ENCODE measurements at places on chromosomes 2 and 18.

GRCh38 chr2:180882959-180883358 is 97.4 kb upstream of the UBE2E3 start:
- DNase-seq, result no peak

- DNase-seq, result no peak
These were observed 109.8 kb downstream of the DSEL start for GRCh38 chr18:67406714-67407113.

DNA sequence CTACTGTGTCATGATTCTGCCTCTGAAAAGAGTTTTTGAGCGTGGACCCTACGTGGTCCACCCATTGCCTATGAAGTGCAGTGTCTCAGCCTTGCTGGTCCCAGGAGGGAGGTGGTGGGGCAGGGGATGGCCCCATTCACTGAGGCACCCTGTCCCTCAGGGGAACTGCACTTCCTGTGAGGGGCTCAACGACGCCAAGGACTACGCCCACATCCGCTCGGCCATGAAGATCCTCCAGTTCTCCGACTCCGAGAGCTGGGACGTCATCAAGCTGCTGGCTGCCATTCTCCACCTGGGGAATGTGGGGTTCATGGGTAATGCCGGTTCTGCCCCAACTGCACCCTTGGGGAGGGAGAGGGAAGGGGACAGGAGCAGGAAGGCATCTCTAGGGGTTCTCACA is 42.5 kb downstream of the MYO7B start:
- no peak for DNase-seq

- no peak for DNase-seq
These were observed 1.3 kb downstream of the ADCYAP1 start for GRCh38 chr18:905948-906415.

GRCh38 chr2:139438478-139438877 is 658.3 kb upstream of the NXPH2 start:
- no peak for DNase-seq

DNA sequence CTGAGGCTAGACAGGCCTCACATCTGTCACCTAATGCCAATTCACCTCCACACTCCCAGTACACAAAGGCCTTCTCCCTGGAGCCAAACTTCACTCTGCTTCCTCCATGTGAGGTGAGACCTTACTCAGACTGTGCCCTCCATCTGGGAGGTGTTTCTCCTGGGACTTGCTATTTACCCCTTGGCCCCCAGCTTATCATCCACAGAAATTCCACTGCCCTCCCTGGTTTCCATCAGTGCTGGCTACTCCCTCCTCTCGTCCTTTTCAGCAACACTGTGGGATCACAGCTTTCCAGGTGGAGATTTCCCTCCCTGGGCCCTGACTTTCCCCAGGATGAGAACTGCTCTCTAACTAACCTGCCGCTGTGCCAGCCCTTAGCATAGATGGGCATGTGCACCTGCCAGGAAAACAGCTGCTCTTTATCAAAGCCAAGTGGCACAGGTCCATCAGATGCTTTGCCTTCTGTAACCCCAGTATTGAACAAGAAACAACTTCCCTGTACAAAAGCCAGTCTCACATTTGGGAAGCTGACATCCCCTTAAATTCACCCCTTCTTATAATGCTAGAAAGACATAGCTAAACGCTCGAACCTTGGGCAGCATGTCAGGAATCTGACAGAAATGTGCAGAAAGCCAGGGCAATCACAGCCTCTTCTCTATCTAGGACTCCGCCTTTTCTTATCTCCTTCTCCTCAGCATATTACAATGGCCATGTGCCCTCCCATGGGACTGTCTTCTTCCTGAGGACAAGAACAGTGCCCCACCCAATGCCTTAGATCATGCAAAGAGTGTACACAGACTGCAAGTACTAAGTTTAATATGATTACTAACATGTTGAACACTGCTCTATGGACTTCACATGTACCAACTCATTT is 535.5 kb upstream of the ID2 start:
- no peak for DNase-seq

DNA sequence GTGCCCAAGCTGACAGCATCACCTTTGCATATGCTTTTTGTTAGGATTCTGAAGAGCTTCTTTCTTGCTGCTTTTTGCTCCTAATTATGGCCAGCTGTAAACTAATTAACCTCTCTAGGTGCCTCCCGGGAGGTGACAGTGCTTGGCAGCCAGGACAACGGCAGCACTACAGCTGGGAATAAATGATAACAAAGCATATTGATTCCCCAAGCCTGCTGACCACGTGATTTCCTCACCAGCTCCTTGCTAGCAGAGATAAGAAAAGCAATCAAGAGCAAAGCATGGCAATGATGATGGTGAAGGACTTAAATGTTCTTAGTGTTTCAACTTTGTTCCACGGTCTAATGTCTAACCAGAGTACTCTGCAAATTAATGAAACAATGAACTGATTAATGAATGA is 1074.4 kb upstream of the GYPC start:
- DNase-seq, result no peak

DNA sequence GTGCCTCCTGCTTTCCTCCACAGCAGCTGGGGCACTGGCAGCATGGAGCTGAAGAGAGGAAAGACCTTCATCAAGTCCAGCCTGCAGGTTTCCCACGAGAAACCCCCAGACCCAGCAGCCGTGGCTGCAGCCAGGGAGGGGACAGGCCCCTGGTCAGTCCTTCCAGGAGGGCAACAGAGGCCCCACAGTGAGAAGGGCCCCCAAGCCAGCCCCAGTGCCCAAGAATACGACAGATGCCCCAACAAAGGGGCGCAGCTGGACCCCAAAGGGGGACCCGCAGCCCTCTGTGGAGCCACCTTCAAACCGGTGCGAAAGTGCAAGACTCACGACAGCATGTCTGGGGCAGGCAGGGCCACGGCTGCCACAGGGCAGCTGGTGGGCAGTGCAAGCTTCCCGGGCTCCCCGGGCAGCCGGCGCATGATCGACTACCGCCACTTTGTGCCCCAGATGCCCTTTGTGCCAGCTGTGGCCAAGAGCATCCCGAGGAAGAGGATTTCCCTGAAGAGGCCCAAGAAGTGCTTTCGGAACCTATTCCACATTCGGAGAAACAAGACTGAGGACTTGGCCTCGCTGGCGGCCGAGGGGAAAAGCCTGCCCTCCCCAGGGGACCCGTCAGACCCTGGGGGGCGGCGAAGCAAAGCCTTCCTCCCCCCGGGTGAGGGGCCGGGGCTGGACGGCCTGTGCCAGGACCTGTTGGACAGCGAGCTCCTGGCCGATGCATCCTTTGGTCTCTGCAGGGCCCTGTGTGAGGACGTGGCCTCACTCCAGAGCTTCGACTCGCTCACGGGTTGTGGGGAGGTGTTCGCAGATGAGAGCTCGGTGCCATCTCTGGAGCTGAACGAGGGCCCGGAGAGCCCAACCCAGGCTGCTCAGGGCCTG is 6.9 kb downstream of the AMER3 start:
- no peak for DNase-seq

- no peak for DNase-seq
These were observed 188.1 kb downstream of the ZEB2 start for GRCh38 chr2:144331674-144332355.

DNA sequence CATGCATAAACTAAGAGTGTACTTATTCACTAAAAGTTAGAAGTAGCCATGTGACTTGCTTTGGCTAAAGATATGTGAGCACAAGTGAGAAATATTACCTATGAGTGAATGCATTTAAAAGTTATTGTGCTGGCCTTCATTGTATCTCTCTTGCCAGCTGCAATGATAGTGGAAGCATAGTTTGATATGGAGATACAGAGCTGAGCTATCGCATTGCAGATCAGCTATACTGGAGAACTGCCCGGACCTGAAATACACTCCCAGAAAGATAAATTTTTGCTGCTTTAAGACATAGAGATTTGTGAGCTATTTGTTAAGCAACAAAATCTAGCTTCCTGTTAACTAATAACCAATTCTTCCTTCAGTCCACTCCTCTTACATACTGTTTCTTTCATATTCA is 571.1 kb downstream of the CPS1 start:
- DNase-seq, result no peak

GRCh38 chr2:151379169-151379568 is 21.8 kb downstream of the TNFAIP6 start:
- DNase-seq, result no peak

- DNase-seq, result no peak
These were observed 167.3 kb downstream of the MREG start for GRCh38 chr2:215845839-215846586.

GRCh38 chr18:77077941-77078689 is 54.5 kb downstream of the MBP start:
- DNase-seq, result no peak

DNA sequence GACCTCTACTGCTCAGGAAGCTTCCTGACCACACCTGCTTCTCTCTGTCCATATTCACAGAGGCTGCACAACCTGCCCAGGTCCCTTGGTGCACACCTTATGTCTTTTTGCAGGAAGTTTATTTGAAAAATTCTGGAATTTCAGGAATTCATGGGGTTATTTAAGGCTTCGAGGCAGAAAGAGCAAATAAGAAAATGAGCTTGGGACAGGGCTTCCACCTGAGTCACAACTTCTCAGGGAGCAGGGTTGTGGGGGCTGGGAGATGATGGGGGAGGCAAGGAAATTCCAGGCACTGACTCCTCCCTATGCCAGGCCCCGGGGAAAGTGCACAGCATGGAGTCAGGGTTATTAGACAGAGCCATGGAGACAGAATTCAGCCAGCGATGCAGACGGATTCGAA is 57.7 kb downstream of the INHBB start:
- no peak for DNase-seq

GRCh38 chr2:62586981-62587380 is 81.0 kb upstream of the TMEM17 start:
- DNase-seq, result no peak

DNA sequence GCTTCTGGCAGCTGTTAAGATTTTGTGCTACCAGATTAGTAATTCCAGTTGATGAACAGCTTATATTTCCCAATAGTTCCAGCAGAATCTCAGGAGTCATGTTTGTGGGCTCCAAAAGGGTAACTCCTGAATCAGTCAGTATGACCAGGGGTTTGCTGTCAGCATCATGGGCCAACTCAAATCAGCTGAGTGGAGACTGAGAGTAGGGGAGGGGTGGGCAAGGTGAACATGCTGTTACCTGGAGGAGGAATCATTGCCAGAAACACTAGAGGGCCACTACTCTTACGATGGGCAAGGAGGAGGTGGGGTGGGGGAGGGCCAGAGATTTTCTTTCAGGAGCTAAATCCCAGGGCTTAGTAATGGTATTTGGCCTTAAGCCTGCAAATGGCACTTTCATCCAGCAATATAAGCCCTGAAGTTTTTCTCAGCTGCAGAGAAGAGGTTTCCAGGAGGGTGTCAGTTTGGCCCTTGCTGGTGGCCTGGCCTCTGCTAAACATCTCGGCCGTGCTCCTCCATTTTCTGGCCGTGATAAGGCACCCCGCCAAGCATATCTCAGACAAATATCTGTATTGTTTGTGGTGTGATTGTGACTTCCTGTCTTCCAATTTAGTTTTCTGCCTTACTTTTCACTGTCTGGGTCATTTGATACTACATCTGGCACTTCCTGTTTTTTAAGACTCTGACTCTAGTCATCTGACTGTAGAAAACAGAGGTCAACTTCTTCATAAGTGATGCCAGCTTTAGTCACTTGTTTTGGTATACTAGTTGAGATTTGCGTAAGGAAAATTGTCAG is 120.5 kb upstream of the CXCR4 start:
- DNase-seq, result no peak

DNA sequence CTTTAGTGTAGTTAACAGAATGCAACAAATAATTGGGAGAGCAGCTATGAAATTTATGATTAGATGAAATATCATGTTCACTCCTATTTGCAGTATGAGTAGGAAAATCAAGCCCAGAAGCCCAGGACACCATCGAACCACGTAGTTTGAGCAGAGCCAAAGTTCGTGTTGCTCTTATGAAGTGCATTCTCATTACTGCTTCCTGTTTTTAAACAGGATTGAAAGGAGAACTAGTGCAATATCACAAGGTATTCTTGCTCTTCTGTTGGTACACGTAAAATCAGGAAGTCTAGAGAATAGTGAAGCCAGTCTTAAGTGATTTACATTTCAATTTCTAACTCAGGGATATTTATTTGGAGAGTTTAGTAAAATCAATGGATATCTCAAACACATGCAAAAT is 21.1 kb downstream of the ARHGAP15 start:
- no peak for DNase-seq

GRCh38 chr2:40584432-40584831 is 132.5 kb upstream of the SLC8A1 start:
- no peak for DNase-seq

GRCh38 chr2:156908825-156909224 is 348.7 kb upstream of the GALNT5 start:
- DNase-seq, result no peak

Measured in stimulated activated CD4-positive, alpha-beta T cell treated with anti-CD3 and anti-CD28 coated beads, Interleukin-15, amount 100 ng/mL, for 1 hour (primary cell).